ENCODE measurements at places on chromosomes 4 and X. TPM values are rescaled to one million over a fixed set of nuclear protein-coding genes. Genes with fewer than 3 reads are reported as not detected.

- H3K4me1 ChIP-seq = peaks cover 12% of the 10 kb centered on the region
- H3K4me3 ChIP-seq = no peak overlapping the region
- no peak overlapping the region for H3K27ac ChIP-seq
- H3K27me3 ChIP-seq = no peaks in the 10 kb centered on the region
These were observed 16.5 kb upstream of the PIM2 start for GRCh38 chrX:48935301-48935670.

- H3K27me3 ChIP-seq = peaks cover 5% of the 10 kb centered on the region
- H3K4me3 ChIP-seq = no peak overlapping the region
- H3K27ac ChIP-seq = no peak overlapping the region
- H3K4me1 ChIP-seq = peaks cover 6% of the 10 kb centered on the region
- no peaks in the 10 kb centered on the region for H3K36me3 ChIP-seq
- DNase-seq = no peak
These were observed 6.1 kb downstream of the GRIA2 start for GRCh38 chr4:157226601-157227000.

- H3K27me3 ChIP-seq = no peaks in the 10 kb centered on the region
- no peak for DNase-seq
- no peaks in the 10 kb centered on the region for H3K36me3 ChIP-seq
These were observed 52.5 kb downstream of the TMEM156 start for GRCh38 chr4:38979511-38980230.

- H3K36me3 ChIP-seq = no peaks in the 10 kb centered on the region
- H3K27me3 ChIP-seq = peaks cover 2% of the 10 kb centered on the region
These were observed 49.3 kb upstream of the HMX1 start for GRCh38 chr4:8920969-8921368.

DNA sequence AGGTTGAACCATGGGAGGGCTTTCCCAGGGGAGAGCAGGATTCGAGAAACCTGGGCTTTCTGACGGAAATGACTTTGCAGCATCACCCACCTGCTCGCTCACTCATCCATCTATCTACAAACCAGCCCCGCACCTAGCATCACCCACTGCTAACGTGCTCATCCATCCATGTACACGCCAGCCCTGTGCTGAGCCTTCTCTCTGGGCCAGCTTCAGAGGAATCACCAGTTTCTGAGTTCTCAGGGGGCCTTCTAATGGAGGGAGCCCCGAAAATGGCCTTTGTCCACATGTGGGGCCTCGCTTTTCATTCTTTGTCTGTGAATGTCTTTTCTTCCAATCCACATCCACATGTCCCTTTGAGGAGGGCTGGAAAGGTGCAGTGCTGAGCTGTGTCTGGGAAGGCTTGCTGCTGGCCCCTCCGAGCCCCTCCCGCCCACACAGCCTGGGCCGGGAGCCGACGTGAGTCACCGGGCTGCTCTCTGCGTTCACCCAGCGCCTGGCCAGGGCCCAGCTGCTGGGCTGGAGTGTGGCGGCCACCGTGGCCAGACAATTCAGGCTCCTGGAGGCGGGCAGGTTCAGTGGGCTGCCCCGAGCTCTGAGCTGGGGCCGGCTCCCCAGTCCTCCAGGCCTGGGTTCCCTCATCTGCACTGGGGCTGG is 14.7 kb downstream of the SORCS2 start:
- peaks cover 68% of the 10 kb centered on the region for H3K4me1 ChIP-seq
- DNase-seq = peak; percentile 92
- H3K27me3 ChIP-seq = no peaks in the 10 kb centered on the region
- H3K27ac ChIP-seq = peak overlapping the region; percentile 92

DNA sequence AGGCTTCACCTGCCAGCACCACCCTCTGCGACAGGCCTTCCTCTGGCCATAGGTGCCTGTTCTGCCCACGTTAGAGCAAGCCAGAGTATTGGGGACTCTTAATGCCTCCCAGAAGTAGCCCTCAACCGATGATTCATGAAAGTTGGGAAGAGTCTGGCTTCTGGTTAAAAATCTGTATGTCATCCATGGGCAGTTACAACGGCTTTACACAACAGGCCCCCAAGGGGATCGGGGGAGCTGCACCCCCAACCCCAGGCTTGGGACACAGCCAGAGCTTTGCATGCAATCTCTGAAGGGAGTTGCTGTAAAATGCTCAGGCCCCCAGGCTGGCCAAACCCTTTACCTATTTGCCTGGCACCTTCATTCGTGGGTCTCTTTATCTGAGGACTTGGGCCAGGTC is 5.4 kb upstream of the CYTL1 start:
- peaks cover 3% of the 10 kb centered on the region for H3K27me3 ChIP-seq
- DNase-seq = no peak
- H3K36me3 ChIP-seq = no peaks in the 10 kb centered on the region
- no peak overlapping the region for H3K4me3 ChIP-seq

DNA sequence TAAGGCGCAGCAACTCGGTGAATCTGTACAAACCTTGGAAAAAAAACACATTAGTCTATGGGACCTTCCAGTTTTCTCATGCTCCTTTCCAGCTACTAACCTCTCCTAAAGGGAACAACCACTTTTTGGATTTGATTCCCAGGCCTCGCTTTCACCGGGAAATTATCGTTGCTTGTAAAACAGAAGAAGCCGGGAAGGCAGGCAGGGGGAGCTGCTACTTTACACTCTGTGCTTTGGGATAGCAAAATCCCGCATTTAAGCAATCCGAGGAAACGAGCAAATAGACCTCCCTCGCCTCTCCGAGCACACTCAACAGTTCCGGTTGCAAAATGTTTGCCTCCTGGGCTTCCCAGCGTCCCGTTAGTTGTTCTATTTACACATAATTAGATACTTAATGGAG is 1.2 kb downstream of the CD38 start:
- no peaks in the 10 kb centered on the region for H3K36me3 ChIP-seq
- peaks cover 9% of the 10 kb centered on the region for H3K4me1 ChIP-seq
- peaks cover 19% of the 10 kb centered on the region for H3K27me3 ChIP-seq
- no peak overlapping the region for H3K27ac ChIP-seq

DNA sequence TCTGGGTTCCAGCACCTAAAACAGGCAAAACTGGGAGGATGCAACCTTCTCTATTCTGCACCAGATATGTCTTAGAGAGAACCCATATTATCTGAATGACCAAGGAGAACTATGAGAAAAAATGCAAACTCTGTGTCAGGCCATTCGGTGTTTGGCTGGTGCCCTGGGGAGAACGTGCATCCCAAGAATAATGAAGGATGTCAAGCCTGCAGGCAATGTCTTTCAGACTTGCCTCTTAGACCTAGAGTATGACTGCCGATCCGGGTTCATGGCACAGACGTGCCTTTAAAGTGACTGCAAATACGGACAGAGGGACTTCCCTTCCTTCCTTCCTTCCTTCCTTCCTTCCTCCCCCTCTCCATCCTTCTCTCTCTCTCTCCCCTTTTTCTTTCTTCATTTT is 6.9 kb downstream of the XAGE1B start:
- no peak for DNase-seq
- H3K4me3 ChIP-seq = no peak overlapping the region
- H3K4me1 ChIP-seq = no peaks in the 10 kb centered on the region
- no peak overlapping the region for H3K27ac ChIP-seq

GRCh38 chr4:13268703-13269102 is 215.4 kb downstream of the RAB28 start:
- no peaks in the 10 kb centered on the region for H3K27me3 ChIP-seq
- H3K27ac ChIP-seq = no peak overlapping the region
- H3K4me3 ChIP-seq = no peak overlapping the region
- no peaks in the 10 kb centered on the region for H3K36me3 ChIP-seq

GRCh38 chr4:47002580-47002979 is 9.2 kb upstream of the GABRA4 start:
- DNase-seq = no peak
- no peaks in the 10 kb centered on the region for H3K27me3 ChIP-seq
- H3K4me3 ChIP-seq = no peak overlapping the region
- no peak overlapping the region for H3K27ac ChIP-seq

DNA sequence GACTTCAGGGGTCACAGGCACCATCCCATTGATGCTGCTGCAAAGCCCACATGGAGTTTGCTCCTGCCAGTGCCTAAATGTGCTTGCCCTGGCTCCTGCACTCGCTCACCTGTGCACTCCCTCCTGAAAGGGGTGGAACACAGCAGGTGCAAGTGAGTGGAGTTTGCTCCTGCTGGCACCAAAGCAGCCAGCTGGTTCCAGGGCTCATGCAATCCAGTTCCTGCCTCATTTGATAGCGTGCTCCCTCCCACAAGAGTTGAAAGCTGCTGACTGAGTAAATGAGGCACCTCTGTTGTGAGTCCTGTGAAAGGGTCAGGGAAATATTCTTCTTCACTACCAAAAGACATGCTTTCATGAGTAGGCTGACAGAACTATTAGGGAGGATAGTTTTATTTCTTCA is 30.5 kb downstream of the CXCL8 start:
- no peak overlapping the region for H3K27ac ChIP-seq
- DNase-seq = no peak
- H3K4me1 ChIP-seq = peaks cover 3% of the 10 kb centered on the region
- H3K27me3 ChIP-seq = no peaks in the 10 kb centered on the region

DNA sequence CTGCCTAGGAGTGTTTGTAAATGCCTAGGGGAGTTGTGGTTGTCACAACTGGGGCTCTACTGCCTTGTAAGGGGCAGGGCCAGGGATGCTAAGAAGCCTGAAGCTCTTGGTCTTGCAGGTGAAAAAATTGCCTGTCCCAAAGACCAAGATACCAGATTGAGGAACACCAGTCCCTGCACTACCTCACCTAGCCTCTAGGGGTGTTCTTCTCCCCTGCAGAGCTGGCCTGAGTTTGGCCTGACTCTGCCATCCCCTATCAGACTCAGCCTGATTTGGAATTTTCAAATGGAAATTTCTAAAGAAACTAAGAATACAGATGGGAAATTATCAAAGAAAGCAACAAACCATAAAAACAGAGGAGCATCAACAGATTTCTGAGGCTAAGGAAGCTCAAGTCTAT is 90.4 kb downstream of the ZC4H2 start:
- DNase-seq = no peak
- no peaks in the 10 kb centered on the region for H3K36me3 ChIP-seq

DNA sequence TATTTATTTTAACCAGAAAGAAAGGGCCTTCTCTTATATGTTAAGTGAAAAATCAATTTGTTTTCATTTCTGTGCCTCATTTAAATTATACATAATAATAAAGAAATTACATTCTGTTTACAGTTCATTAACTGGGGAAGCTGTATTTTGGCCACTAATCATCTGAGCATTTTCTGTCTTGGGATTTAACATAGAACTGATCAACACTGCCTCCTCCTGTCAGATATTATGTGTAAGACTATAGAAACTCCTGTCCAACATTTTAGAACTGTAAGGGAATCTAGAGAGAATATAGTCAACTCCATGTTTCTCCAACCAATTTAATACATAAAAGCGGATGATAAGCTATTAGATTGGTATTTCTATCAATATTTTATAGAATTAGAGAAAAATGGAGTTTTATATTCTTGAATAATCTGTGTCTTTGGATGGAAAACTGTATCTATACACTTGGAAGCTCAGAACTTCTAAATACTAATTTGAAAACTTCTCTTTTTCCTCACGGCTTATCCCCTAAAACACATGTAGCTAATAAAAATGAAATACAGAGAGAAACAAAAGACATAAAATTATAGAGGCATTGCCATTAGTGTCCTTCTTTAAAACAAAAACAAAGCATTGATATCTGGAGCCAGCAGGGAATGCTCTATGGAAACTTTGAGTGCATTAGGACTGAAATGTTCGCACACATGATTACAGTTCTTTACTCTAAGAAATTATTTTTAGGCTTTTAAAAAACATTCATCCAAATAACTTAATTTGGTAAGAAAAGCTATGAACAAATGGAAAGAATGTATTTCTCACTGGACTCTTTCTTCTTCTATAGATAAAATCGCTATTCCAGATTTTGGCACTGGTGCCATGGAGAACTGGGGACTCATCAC is 33.1 kb downstream of the ENPEP start:
- no peak overlapping the region for H3K27ac ChIP-seq
- DNase-seq = no peak
- no peaks in the 10 kb centered on the region for H3K27me3 ChIP-seq
- no peaks in the 10 kb centered on the region for H3K36me3 ChIP-seq

DNA sequence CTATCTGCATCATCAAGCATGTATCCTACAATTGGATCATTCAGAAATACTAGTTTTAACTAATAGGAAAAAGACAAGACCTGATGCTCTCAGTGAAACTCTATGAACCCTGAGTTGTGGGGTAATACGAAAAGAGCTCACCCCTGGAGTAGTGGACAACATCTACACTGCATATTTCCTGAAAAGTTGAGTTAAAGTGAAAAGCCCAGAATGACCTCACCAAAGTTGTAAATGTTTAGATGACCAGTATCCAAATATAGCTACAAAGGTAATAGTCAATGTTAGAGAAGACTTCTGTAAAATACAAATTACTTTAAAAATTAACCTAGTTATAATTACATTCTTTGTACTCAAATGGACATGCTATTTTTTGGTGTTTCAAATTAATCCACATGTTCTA is 52.8 kb upstream of the SRPX start:
- H3K27me3 ChIP-seq = no peaks in the 10 kb centered on the region
- DNase-seq = no peak
- H3K27ac ChIP-seq = no peak overlapping the region
- no peaks in the 10 kb centered on the region for H3K36me3 ChIP-seq

- no peak overlapping the region for H3K4me3 ChIP-seq
- H3K36me3 ChIP-seq = no peaks in the 10 kb centered on the region
- H3K27me3 ChIP-seq = no peaks in the 10 kb centered on the region
- no peaks in the 10 kb centered on the region for H3K4me1 ChIP-seq
- no peak overlapping the region for H3K27ac ChIP-seq
These were observed 1159.5 kb downstream of the ADGRL3 start for GRCh38 chr4:62359441-62360155.

DNA sequence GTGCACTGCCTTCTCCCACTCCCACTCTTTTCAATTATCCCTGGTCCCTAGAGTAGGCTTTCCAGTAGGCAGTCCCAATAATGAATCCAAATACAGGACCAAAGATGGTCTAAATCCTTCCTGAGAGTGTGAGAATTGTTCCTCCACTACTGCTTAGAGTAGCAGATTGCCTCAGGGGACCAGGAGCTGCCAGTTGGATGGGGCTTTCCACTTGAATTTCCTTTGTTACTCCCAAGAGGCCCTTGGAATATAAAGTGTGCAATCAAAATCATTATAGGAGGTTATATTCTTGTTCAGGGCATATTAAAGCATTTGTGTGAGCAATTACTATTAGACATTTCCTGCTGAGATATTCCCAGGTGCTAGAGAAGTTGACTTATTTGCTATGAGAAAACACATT is 156.6 kb upstream of the TLL1 start:
- no peaks in the 10 kb centered on the region for H3K36me3 ChIP-seq
- no peak overlapping the region for H3K27ac ChIP-seq
- DNase-seq = no peak
- no peak overlapping the region for H3K4me3 ChIP-seq
- no peaks in the 10 kb centered on the region for H3K4me1 ChIP-seq

GRCh38 chr4:141870152-141870551 is 233.8 kb downstream of the IL15 start:
- no peaks in the 10 kb centered on the region for H3K36me3 ChIP-seq
- no peak overlapping the region for H3K27ac ChIP-seq
- H3K27me3 ChIP-seq = no peaks in the 10 kb centered on the region
- no peaks in the 10 kb centered on the region for H3K4me1 ChIP-seq
- DNase-seq = no peak
- no peak overlapping the region for H3K4me3 ChIP-seq

The RASSF6 gene
- total RNA-seq = 0.07 TPM

The MCUB gene
- 12.6 TPM for total RNA-seq

The CT83 gene
- total RNA-seq = not detected

The CTAG1A gene
- total RNA-seq = not detected

The USP51 gene
- 2.2 TPM for total RNA-seq

The UBQLN2 gene
- 36.5 TPM for total RNA-seq

The NAAA gene
- 15.9 TPM for total RNA-seq

The SCML2 gene
- total RNA-seq = 1.2 TPM

The ZDHHC15 gene
- 0.77 TPM for total RNA-seq

The DDIT4L gene
- total RNA-seq = 0.14 TPM

The MAOA gene
- total RNA-seq = 2.5 TPM
